Fibroblast of skin of right quadriceps (primary cell): ENCODE measurements at places on chromosomes 3 and 15.

DNA sequence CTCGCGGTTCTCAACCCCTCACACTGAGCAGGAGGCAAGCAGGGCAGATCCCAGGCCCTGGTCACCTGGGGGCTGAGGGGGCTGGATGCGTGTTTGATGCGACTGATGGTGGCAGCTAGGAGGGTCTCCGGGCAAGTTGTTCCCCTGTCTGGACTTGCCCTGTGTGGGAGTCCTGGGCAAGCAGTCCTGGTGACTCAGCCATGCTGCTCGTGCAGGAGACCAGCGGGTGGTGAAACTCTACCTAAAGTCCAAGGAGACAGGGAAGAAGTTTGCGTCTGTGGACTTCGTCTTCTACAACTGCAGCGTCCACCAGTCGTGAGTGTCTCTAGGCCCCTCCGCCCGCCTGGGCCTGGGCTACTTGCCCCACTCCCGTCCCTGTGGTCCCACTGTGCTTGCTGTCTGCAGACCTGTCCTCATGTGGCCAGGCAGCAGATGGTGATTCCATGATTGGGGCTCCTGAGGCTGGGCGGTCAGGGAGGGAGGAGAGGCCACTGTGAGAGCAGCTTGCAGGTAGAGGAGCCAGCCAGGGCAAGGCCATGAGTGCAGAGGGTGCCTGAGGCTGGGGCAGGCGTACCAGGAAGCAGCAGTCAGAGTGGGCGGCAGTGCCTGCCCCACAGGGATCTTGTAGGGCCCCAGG, 23.1 kb downstream of the PLXNA1 start:
- DNase-seq, result no peak

- peak; percentile 42 for DNase-seq
Measured at GRCh38 chr3:9441501-9442221, 44.2 kb downstream of the SETD5 start.

GRCh38 chr3:145088917-145089316, 1072.1 kb downstream of the PLOD2 start:
- DNase-seq, result no peak

DNA sequence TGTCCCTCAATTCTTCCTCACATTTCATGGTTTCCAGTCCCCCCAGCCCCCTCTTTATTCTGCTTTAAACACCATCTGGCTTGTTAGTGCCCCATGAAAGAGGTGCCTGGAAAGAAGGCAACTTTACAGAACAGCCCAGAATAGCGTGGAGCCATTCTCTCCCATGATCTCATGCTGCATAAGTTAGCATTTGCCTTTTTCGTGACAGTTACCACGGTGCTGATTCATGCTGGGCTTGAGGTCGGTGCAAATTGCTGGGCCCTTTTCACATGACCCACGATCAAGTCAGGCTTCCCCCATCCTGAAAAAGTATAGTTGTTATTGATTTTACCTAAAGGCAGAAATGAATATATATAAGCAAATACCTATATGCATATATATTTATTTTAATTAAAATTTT, 29.6 kb downstream of the SQOR start:
- peak; percentile 23 for DNase-seq

GRCh38 chr3:128236657-128237056, 83.4 kb downstream of the EEFSEC start:
- DNase-seq, result no peak

- peak; percentile 43 for DNase-seq
Measured at GRCh38 chr15:22257047-22258008, 177.0 kb downstream of the OR4M2 start.

GRCh38 chr15:42058791-42059190, 35.6 kb downstream of the PLA2G4D start:
- DNase-seq, result no peak

- DNase-seq, result no peak
Measured at GRCh38 chr3:53073553-53074365, 27.9 kb upstream of the SFMBT1 start.

- DNase-seq, result no peak
Measured at GRCh38 chr15:82847703-82848102, 38.3 kb downstream of the WHAMM start.
